Activated CD4-positive, alpha-beta memory T cell treated with anti-CD3 and anti-CD28 coated beads, Interleukin-2, amount 10 ng/mL, durations not matched to agents 7 days and 5 days (primary cell): ENCODE measurements at places on chromosomes 5 and 9. TPM values are rescaled to one million over a fixed set of nuclear protein-coding genes. Genes with fewer than 3 reads are reported as not detected.

GRCh38 chr5:159899067-159900049 lies 16.9 kb upstream of the ADRA1B start:
- no peak overlapping the region for H3K27ac ChIP-seq
- H3K36me3 ChIP-seq: no peaks in the 10 kb centered on the region
- peaks cover 24% of the 10 kb centered on the region for H3K27me3 ChIP-seq
- no peak overlapping the region for H3K4me3 ChIP-seq
- DNase-seq: no peak

GRCh38 chr5:176778921-176779465 lies 31.4 kb upstream of the UNC5A start:
- no peaks in the 10 kb centered on the region for H3K36me3 ChIP-seq
- H3K27ac ChIP-seq: no peak overlapping the region
- peaks cover 12% of the 10 kb centered on the region for H3K4me1 ChIP-seq

DNA sequence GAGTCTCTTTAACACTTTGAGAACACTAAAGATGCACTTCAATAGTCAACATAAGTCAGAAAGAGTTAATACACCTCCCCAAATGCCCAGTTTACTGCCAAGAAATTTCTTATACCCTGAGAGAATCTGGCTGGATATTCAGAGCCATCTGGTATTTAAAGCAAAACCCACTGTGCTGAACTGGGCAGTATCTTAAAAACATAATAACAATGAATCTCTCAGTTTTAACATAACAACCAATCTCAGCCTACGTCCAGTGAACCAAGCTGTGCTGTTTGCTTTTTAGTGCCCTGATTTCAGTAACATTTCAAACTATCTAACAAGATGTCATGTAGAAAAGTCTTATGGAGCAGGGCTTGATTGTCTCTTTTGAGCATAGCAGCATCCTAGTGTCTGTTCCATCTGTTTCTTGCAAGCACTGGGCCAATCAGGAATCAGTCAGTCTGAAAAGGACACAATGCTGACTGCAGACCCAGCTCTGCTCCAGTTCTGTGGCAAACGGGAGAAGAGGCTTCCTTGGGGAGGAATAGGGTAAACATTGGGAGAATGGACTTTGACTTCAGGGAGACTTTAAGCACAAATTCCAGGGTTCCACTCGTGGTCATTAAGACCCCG lies 43.6 kb upstream of the FAM81B start:
- H3K27me3 ChIP-seq: peaks cover 1% of the 10 kb centered on the region
- H3K4me1 ChIP-seq: no peaks in the 10 kb centered on the region
- H3K36me3 ChIP-seq: no peaks in the 10 kb centered on the region
- H3K27ac ChIP-seq: no peak overlapping the region

DNA sequence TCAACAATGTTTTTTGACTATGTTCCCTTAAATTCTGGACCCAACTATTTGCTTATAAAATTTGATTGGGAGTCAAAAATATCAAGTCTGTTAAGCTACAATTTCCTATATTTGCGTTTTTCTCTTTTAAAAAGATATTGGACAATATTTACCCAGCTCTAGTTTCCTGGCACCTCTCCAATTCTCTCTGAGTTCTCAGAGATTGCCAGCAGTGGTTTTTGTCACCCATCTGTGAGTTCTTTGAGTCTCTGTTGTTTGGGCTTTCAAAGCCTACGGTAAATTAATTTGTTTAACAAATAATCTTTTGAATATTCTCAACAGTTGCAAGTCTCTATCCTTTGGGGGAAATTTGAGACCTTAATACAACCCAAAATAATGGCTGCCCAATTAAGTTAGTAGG lies 174.2 kb upstream of the PUM3 start:
- H3K4me3 ChIP-seq: no peak overlapping the region
- no peaks in the 10 kb centered on the region for H3K4me1 ChIP-seq
- peaks cover under 1% of the 10 kb centered on the region for H3K27me3 ChIP-seq

PLEKHG4B gene
- not detected for total RNA-seq

LCP2 gene
- 313 TPM for total RNA-seq

DNA sequence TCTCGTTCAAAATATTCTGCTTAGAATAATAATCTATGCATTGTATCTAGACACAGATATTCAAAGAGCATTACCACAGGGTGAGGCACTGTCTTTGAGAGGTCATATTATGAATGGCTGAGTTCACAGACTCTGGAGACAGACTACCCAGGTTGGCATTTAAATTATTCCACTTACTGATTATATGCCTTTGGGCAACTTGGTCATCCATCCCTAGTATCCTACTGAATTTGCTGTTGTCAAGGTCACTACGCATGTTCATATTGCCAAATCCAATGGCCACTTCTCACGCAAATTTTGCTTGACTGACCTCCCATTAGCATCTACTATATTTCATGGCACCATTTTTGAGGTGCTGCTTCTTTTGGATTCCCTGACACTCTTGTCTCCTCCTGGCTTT lies 498.6 kb upstream of the TLE4 start:
- no peak overlapping the region for H3K27ac ChIP-seq
- H3K27me3 ChIP-seq: no peaks in the 10 kb centered on the region
- no peak overlapping the region for H3K4me3 ChIP-seq
- no peaks in the 10 kb centered on the region for H3K36me3 ChIP-seq
- no peak for DNase-seq

SCGB3A2 gene
- total RNA-seq: not detected

- H3K27me3 ChIP-seq: no peaks in the 10 kb centered on the region
- DNase-seq: no peak
- H3K4me3 ChIP-seq: no peak overlapping the region
- no peaks in the 10 kb centered on the region for H3K4me1 ChIP-seq
- H3K27ac ChIP-seq: no peak overlapping the region
- no peaks in the 10 kb centered on the region for H3K36me3 ChIP-seq
Measured at GRCh38 chr5:143084407-143084806, 314.2 kb downstream of the ARHGAP26 start.

GRCh38 chr5:73821003-73821402 lies 195.0 kb downstream of the ARHGEF28 start:
- H3K4me3 ChIP-seq: no peak overlapping the region
- no peak for DNase-seq
- no peaks in the 10 kb centered on the region for H3K4me1 ChIP-seq
- peaks cover 1% of the 10 kb centered on the region for H3K27me3 ChIP-seq

DNA sequence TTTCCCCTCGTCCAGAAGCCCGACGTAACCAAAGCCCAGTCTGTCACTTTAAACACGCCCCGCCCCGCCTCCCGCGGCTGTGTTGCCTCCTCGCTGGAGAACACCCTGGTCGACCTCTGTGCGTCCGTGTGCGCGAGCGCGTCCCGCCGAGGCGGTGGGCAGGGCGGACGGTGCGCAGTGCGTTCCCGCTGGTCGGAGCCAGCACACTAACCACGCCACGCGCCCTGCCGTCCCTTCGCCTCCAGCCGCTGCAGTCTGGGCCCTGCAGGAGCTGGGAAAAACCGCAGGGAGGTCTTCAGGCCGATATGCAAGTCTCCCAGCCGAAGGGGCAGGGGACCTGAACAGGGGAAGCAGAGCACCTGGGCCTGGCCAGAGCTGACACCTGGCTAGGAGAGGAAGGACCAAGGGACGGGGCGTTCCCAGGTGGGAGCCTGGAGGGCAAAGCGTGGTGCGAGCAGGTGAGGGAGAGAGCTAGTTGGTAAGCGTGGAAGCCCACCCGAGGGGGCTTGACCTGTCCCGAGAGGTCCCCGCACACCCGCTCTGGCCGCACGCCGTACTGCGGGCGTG lies 1.3 kb upstream of the PHPT1 start:
- H3K27ac ChIP-seq: peak overlapping the region; percentile 80
- H3K4me3 ChIP-seq: peak overlapping the region; percentile 93
- DNase-seq: peak; percentile 88
- peaks cover 13% of the 10 kb centered on the region for H3K36me3 ChIP-seq

- no peaks in the 10 kb centered on the region for H3K27me3 ChIP-seq
- DNase-seq: no peak
- H3K27ac ChIP-seq: no peak overlapping the region
- H3K4me1 ChIP-seq: no peaks in the 10 kb centered on the region
Measured at GRCh38 chr5:55276771-55277170, 30.7 kb downstream of the DHX29 start.

KCNN2 gene
- not detected for total RNA-seq

PTGR1 gene
- 1.2 TPM for total RNA-seq

- peaks cover 8% of the 10 kb centered on the region for H3K27me3 ChIP-seq
- H3K4me3 ChIP-seq: no peak overlapping the region
- no peak overlapping the region for H3K27ac ChIP-seq
- DNase-seq: no peak
- no peaks in the 10 kb centered on the region for H3K36me3 ChIP-seq
Measured at GRCh38 chr5:127435821-127436220, 81.6 kb upstream of the PRRC1 start.

GRCh38 chr5:82721087-82721410 lies 356.1 kb downstream of the TMEM167A start:
- H3K36me3 ChIP-seq: no peaks in the 10 kb centered on the region
- H3K27ac ChIP-seq: no peak overlapping the region
- H3K4me3 ChIP-seq: no peak overlapping the region
- DNase-seq: no peak
- H3K27me3 ChIP-seq: peaks cover 2% of the 10 kb centered on the region

DNA sequence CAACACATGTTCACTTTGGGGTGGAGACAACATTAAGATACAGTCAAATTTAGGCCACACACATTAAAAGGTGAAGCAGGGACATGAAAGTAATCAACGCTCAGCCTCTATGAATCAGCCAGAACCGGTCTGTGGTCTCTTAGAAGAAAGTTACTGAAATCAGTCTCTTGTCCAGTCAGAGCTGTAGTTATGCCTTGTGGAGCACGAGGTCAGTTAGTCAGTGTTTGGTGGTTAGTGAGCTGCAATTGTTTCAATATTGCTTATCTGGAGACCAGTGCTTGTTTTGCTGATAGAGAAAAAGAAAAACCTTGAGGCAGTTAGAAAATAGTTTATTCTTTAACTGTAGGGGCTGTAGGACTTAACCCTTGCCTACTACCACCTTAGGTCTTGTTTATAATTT lies 157.8 kb upstream of the RASEF start:
- no peaks in the 10 kb centered on the region for H3K36me3 ChIP-seq
- H3K4me1 ChIP-seq: peaks cover 2% of the 10 kb centered on the region
- H3K27me3 ChIP-seq: peaks cover 16% of the 10 kb centered on the region
- no peak for DNase-seq
- no peak overlapping the region for H3K4me3 ChIP-seq
- no peak overlapping the region for H3K27ac ChIP-seq

GRCh38 chr5:177470759-177471536 lies 2.5 kb downstream of the DBN1 start:
- H3K4me1 ChIP-seq: peaks cover 27% of the 10 kb centered on the region
- H3K36me3 ChIP-seq: no peaks in the 10 kb centered on the region
- peaks cover 25% of the 10 kb centered on the region for H3K27me3 ChIP-seq
- no peak overlapping the region for H3K27ac ChIP-seq
- DNase-seq: no peak

DNA sequence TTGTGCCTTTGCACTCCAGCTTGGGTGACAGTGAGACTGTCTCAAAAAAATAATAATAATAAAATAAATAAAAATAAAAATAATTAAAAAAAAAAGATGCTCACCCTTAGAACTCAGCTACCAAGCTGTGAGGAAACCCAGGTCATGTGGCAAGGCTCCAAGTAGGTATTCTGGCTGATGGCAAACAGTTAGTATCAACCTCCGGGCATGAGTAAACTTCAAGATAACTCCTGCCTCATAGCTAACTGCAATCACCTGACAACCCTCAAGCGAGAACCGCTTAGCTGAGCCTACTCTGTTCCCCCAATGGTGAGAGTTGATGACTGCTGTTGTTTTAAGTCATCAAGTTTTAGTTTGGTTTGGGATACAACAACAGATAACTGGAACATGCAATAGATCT lies 6.1 kb upstream of the SLC44A1 start:
- H3K27me3 ChIP-seq: peaks cover 47% of the 10 kb centered on the region
- H3K4me1 ChIP-seq: peaks cover 2% of the 10 kb centered on the region
- no peaks in the 10 kb centered on the region for H3K36me3 ChIP-seq
- H3K27ac ChIP-seq: no peak overlapping the region
- no peak for DNase-seq
- H3K4me3 ChIP-seq: no peak overlapping the region

DIPK1B gene
- 0.18 TPM for total RNA-seq

- H3K27me3 ChIP-seq: no peaks in the 10 kb centered on the region
- no peak overlapping the region for H3K4me3 ChIP-seq
- DNase-seq: no peak
- H3K4me1 ChIP-seq: no peaks in the 10 kb centered on the region
- H3K27ac ChIP-seq: no peak overlapping the region
Measured at GRCh38 chr5:27594141-27594540, 555.8 kb upstream of the CDH9 start.

BARX1 gene
- 0.20 TPM for total RNA-seq

DNA sequence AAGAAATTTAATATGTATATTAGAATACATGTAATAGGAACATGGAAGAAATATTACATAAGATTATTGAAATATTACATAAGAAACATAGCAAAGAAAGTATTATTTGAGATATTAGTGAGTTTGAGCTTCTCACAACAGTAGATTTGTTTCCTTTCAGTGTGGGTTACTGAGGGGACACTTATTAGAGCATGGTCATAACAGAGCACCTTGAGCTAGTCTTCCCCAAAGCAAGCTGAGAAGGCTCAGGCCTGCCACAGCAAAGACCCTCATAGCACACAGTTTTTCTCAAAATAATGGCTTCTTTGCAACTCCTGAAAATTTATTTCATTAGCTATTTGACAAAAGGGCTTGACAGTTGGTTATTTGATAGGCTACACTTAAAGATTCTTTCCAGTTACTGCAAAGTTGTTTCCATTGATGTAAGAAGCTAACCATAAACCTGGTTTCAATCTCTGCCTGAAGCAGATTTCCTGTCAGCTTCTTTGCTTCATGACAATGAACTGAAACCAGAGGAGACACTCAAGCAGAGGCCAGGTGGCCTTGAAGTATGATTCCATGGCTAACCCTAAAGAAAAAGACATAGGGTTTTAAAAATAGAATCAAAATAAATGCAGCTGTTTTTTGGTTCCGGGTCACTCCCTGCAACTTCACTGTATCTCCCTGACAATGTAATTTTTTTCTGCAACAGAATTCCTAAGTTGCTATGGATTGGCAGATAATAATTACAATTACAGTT lies 68.6 kb downstream of the ERMP1 start:
- peaks cover 81% of the 10 kb centered on the region for H3K36me3 ChIP-seq
- H3K4me1 ChIP-seq: peaks cover 31% of the 10 kb centered on the region
- H3K27me3 ChIP-seq: no peaks in the 10 kb centered on the region
- no peak overlapping the region for H3K4me3 ChIP-seq
- no peak for DNase-seq
- peak overlapping the region; percentile 42 for H3K27ac ChIP-seq

MYOZ3 gene
- total RNA-seq: not detected

DNA sequence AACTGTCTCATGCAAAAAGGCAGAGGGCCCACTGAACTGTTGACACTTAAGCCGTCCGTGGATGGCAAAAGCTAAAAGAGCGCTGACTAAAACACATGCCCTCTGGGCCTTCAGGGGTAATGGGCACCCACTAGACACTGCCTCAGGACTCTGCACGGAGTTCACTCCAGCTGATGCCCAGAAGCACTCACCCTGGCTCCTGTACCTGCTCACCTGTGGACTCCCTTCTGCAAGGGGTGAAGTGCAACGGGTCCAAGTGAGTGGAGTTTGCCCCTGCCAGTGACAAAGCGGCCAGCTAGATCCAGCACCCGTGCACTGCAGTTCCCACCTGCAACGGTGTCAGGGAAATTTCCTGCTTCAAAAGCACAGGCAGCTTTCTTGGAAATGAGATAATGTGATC lies 50.2 kb downstream of the SLC1A1 start:
- H3K4me3 ChIP-seq: no peak overlapping the region
- H3K27ac ChIP-seq: no peak overlapping the region
- no peaks in the 10 kb centered on the region for H3K36me3 ChIP-seq
- DNase-seq: no peak
- H3K27me3 ChIP-seq: peaks cover 2% of the 10 kb centered on the region
